Smooth muscle cell of the umbilical artery (primary cell): ENCODE measurements at places on chromosomes 3 and 15. TPM values are rescaled to one million over a fixed set of nuclear protein-coding genes. Genes with fewer than 3 reads are reported as not detected.

The CHRM5 gene
- total RNA-seq, result under 0.01 TPM in 1 of 2 replicates, not detected in the other

The GOLGA6L9 gene
- total RNA-seq, result 3.3 and 3.6 TPM in 2 replicates

The GOLGA6L4 gene
- total RNA-seq, result 0.59 and 0.78 TPM in 2 replicates

The CPA3 gene
- total RNA-seq, result not detected in 2 replicates

The TMEM44 gene
- total RNA-seq, result 17.2 and 27.5 TPM in 2 replicates

The MOBP gene
- not detected in 2 replicates for total RNA-seq

The C3orf49 gene
- total RNA-seq, result not detected in 2 replicates

The C3orf52 gene
- 10.7 and 19.1 TPM in 2 replicates for total RNA-seq

The RASGRF1 gene
- not detected in 2 replicates for total RNA-seq

The BOC gene
- total RNA-seq, result 1.8 and 2.4 TPM in 2 replicates

The CCDC54 gene
- not detected in 2 replicates for total RNA-seq

The IGF2BP2 gene
- 40.7 and 82.7 TPM in 2 replicates for total RNA-seq

The CEP152 gene
- 3.0 and 7.6 TPM in 2 replicates for total RNA-seq

The DUOX1 gene
- not detected in 2 replicates for total RNA-seq

The CHMP2B gene
- total RNA-seq, result 35.0 and 40.2 TPM in 2 replicates

The EFL1 gene
- total RNA-seq, result 23.5 and 30.2 TPM in 2 replicates

The CORO2B gene
- 1.8 and 11.9 TPM in 2 replicates for total RNA-seq

The PLA2G4B gene
- 1.5 and 1.8 TPM in 2 replicates for total RNA-seq

The PLSCR2 gene
- total RNA-seq, result not detected in 2 replicates

The ECE2 gene
- not detected in 2 replicates for total RNA-seq

The SKOR1 gene
- total RNA-seq, result 0.09 TPM in 1 of 2 replicates, not detected in the other

The NR1I2 gene
- 0.14 TPM in 1 of 2 replicates, not detected in the other for total RNA-seq

The HRG gene
- total RNA-seq, result not detected in 2 replicates

The CADM2 gene
- 0.18 TPM in 1 of 2 replicates, not detected in the other for total RNA-seq

The SPINK8 gene
- total RNA-seq, result not detected in 2 replicates

The SLC22A13 gene
- total RNA-seq, result 1.5 and 1.6 TPM in 2 replicates

The IP6K2 gene
- total RNA-seq, result 40.1 and 52.0 TPM in 2 replicates

The ALDH1A3 gene
- 515 and 604 TPM in 2 replicates for total RNA-seq

The TMC3 gene
- not detected in 2 replicates for total RNA-seq

The MTFMT gene
- total RNA-seq, result 17.2 and 21.0 TPM in 2 replicates

The C2CD4A gene
- not detected in 2 replicates for total RNA-seq

The RETNLB gene
- total RNA-seq, result not detected in 2 replicates

The ADGRG7 gene
- total RNA-seq, result 0.30 TPM in 1 of 2 replicates, not detected in the other

The ANKRD34C gene
- 0.05 TPM in 1 of 2 replicates, not detected in the other for total RNA-seq

The GP5 gene
- 0.14 and 0.59 TPM in 2 replicates for total RNA-seq

The CYP8B1 gene
- total RNA-seq, result not detected in 2 replicates

The GPR149 gene
- total RNA-seq, result not detected in 2 replicates

The COL7A1 gene
- total RNA-seq, result 52.0 and 55.2 TPM in 2 replicates

The PIGZ gene
- total RNA-seq, result 2.7 and 3.0 TPM in 2 replicates

The CPN2 gene
- total RNA-seq, result not detected in 2 replicates

The VILL gene
- total RNA-seq, result 3.6 and 8.9 TPM in 2 replicates

The DUOXA2 gene
- total RNA-seq, result not detected in 2 replicates

The SNTN gene
- total RNA-seq, result not detected in 2 replicates

The NANOGP8 gene
- not detected in 2 replicates for total RNA-seq

The SERPINI2 gene
- not detected in 2 replicates for total RNA-seq

The DPPA4 gene
- not detected in 2 replicates for total RNA-seq

The THPO gene
- not detected in 2 replicates for total RNA-seq

The PLXNB1 gene
- 33.6 and 45.5 TPM in 2 replicates for total RNA-seq

The MYLK gene
- total RNA-seq, result 238 and 291 TPM in 2 replicates

The DPPA2 gene
- not detected in 2 replicates for total RNA-seq
